Substantia nigra (tissue), 51 donors: ENCODE measurements at places on chromosomes 6 and 20.

DNA sequence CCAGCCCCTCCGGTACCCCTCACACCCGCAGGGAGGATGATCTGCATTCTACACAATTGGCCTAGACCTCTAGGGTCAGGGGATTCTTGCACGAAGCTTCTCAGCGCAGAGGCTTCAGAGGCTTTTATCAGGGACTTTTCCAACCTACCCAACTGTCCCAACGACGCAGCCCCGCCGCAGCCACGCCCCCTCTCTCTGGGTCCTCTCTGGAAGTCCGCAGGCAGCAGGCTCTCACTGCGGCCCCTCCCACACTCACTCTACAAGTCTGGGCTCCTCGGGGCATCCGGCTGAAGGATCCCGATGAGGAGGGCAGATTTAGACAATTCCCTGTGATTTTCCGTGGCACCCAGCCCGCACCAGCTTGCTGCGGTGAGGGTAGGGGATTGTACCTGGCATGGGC, 227.7 kb upstream of the RNF24 start:
- DNase-seq: no peak

DNA sequence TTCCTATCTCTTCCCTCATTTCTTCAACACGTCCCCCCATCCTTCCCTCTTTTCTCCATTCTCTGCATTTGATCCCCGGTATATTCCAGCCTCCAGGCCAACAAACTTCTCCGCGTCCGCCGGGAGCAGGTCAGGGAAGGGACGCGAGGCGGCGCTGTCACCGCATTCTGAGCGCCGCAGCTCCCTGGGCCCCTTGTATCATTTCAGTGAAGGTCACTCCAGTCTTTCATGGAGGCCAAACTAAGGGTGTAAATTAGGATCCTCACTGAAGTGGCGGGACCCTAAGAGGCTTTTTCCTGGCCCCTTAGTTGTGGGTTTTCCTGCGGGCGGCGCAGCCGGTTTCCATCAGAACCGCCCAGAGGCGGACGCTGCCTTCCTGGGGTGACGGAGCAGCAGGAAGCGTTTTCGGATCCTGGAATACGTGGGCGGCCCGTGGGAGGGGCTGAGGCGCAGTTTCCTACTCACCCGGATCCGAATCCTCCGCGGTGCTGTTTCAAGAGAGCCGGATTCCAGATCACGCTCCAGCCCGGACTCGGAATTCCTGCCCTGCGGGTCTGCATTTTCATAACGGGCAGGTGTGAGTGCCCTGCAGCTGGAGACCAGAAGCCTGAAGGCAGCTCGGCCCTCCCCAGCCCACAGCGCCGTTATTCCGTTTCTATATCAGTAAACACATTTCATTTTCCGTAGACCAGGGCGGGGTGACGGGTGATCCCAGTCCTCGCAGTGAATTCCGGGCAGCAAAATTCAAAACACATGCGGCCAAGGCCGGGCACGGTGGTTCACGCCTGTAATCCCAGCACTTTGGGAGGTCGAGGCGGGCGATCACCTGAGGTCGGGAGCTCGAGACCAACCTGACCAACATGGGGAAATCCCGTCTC, 3.6 kb upstream of the MICA start:
- peak; percentile 73 for DNase-seq

DNA sequence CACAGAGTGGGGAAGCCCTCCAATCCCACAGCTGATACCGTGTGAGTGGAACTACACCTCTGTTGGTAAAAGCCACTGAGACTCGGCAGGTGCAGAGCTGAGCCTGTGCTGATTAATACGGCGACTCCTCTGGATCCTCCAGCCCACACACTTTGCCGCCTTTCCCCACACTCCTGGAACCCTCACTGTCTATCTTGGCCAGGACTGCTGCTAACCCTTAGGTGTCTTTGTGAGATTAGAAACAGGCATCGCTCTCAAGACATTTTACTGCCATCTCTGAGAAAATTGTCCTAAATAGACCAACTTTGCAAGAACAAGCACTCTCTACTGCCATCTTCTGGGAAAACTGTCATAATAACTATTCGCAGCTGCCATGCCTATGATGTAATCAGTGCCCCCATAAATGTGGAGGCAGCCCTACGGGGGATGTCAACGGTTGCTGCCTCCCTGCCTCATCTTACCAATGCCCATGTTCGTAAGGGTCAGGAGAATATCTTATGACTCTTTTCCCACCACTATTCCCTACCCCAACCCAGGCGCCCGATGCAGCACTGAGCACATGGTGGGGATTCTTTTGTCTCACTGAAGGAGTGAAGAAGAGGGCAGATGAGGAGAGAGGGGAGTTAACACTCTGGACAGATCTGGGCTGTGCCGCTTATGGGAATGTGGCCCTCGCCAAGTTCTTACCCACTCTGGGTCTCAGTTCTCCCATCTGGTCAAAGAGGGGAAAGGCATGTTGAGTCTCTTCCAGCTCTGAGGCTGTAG, 26.1 kb upstream of the KCNB1 start:
- no peak for DNase-seq

GRCh38 chr6:40295251-40295950, 291.8 kb downstream of the LRFN2 start:
- no peak for DNase-seq

- DNase-seq: no peak
Observed at GRCh38 chr6:7139835-7140470, 32.2 kb downstream of the RREB1 start.

DNA sequence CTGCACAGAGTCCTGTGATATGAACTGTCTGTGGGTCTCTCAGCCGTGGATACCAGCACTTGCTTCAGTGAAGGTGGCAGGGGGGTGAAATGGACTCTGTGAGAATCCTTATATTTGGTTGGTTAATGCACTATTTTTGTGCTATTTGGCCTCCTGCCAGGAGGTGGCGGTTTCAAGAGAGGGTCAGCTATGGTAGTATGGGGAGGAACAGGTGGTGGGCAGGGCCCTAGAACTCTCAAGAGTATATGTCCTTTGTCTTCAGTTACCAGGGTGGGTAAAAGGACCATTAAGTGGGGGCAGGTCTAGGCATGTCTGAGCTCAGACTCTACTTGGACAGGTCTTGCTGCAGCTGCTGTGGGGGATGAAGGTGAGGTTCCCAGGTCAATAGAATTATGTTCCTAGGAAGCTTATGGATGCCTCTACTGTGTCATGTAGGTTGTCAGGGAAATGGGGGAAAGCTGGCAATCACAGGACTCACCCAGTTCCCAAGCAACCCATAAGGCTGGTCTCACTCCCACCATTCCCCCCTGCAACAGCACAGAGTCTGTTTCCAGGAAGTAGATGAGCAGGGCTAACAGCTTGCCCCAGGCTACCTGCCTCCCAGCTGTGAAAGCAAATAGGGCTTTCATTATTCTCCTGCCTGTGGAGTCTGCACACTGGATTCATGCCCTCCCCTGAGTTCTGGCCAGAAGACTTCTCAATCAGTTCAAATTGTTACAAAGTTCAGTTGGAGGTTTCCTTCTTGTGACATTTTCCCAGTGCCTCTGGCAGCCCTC, 56.8 kb upstream of the PHIP start:
- DNase-seq: no peak

DNA sequence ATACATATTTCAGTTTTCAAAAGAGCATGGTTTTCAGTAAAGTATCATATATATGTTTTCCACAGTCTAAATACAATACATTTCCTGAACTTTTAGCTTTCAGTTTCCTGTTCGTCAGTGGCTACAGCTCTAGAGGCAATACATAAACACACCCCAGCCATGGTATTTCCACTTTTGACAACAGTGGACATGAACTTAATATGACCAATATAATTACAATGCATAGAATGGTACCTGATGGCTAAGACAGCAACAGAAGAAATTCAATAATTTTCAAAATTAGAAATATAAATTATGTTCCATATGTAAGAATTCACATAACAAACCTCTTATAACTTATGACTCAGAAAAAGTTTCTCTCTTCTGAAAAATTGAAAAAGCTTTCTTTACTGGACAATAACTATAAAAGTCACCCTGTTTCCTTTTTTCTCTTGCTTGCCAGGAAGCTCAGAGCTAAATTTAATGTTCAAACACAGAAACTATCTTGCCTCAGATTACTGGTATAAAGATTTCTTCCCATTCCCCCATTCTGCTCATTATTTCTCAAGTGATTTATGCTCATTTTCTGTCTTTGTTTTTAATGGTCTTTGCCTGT, 19.2 kb downstream of the FKBP5 start:
- no peak for DNase-seq

GRCh38 chr6:11428371-11428770, 109.2 kb upstream of the TMEM170B start:
- no peak for DNase-seq

- peak; percentile 72 for DNase-seq
Observed at GRCh38 chr6:55578537-55579363, at the start of gene HMGCLL1. Gene HMGCLL1 (minus strand): TSS chr6:55579192. CDS start chr6:55579055, 137 bp downstream.

DNA sequence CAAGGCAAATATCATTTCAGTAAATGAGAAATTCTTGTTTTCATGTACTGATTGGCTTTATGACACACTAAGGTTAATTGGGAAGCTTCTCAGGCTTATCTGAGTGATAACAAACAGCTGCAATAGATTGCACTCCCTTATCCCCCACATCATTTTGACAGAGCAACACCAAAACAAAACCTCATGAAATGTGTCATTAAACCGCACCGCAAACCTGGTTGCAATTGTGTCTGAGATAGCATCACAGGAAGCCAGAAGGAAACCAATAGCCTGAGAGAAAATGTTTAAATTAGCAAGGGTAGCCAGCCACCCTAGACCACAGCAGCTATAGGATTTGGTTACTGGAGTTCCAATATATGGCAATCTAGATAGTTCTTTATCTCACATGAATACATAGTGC, 31.6 kb upstream of the LAMA4 start:
- no peak for DNase-seq

- DNase-seq: no peak
Observed at GRCh38 chr6:80357674-80358073, 251.2 kb downstream of the BCKDHB start.

DNA sequence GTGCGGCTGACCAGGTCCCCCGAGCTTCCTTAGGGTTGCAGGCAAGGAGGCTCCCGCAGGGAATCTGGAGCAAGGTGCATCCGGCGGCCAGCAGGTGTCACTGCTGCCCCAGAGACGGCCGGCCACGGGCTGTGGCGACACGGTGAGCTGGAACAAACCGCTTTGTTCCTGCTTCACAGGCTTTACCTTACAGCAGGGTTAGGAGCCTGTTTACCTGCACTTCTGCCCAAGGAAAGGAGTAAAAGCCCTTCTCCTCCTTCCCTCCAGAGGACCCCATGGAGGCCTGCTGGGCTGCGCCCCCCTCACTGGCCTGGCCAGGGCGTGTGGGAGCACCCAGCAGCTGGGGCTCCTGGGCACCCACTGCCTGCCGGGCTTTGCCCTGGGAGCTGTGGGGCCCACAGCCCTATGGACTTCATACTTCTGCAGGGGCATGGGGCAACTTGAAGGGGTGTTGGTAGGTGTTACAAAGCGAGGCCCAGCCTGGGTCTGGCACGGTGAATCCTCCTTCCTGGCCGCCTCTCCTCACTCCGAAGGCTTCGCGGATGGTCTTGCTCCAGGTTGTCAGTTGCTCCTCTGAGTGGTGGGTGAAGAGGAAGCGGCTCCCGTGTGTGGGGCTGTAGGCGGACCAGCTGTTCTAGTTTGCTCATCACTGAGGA, 88.4 kb downstream of the CDC5L start:
- DNase-seq: peak; percentile 77

GRCh38 chr6:52389626-52390360, 27.8 kb downstream of the PAQR8 start:
- no peak for DNase-seq

- no peak for DNase-seq
Observed at GRCh38 chr6:104710543-104711335, 149.0 kb downstream of the HACE1 start.

DNA sequence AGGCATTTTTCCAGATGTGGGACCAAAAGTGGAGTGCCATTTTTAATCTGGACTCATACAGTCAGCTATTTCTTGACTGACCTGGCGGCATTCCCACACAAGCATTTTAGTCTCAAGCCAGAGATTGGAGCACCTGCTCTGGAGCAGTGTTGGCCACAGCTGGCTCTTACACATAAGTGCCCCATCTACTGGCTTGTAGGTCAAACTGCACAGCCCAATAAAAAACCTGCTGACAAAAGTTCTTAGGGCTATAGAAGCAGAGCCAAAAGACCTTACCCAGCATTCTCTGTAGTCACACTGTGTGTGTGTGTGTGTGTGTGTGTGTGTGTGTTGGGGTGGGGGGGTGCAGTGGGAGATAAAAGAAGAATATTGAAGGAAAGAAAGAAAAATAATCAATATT, 38.6 kb upstream of the SENP6 start:
- no peak for DNase-seq

GRCh38 chr6:122381494-122382265, 17.8 kb upstream of the HSF2 start:
- peak; percentile 3 for DNase-seq

DNA sequence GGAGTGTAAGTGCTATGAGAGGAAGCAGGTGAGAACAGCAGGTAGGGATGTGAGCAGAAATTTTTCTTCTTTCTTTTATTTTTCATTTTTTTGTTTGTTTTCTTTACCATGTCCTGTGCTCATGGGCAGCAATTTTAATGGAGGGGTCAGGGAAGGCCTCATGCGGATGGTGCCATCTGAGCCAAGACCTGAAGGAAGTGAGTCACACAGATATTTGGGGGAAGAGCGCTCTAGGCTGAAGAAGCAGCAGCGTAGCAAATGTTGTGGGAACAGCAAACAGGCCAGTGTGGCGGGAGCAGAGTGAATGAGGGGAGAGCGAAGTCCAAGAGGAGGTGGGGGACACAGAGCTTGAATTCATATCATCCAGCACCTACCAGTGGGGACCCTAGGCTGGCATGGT, 12.7 kb downstream of the SPDEF start:
- DNase-seq: no peak

GRCh38 chr6:33974471-33974870, 170.7 kb upstream of the MLN start:
- no peak for DNase-seq

DNA sequence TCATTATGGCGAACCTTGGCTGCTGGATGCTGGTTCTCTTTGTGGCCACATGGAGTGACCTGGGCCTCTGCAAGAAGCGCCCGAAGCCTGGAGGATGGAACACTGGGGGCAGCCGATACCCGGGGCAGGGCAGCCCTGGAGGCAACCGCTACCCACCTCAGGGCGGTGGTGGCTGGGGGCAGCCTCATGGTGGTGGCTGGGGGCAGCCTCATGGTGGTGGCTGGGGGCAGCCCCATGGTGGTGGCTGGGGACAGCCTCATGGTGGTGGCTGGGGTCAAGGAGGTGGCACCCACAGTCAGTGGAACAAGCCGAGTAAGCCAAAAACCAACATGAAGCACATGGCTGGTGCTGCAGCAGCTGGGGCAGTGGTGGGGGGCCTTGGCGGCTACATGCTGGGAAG, 22.5 kb upstream of the PRND start:
- DNase-seq: no peak

DNA sequence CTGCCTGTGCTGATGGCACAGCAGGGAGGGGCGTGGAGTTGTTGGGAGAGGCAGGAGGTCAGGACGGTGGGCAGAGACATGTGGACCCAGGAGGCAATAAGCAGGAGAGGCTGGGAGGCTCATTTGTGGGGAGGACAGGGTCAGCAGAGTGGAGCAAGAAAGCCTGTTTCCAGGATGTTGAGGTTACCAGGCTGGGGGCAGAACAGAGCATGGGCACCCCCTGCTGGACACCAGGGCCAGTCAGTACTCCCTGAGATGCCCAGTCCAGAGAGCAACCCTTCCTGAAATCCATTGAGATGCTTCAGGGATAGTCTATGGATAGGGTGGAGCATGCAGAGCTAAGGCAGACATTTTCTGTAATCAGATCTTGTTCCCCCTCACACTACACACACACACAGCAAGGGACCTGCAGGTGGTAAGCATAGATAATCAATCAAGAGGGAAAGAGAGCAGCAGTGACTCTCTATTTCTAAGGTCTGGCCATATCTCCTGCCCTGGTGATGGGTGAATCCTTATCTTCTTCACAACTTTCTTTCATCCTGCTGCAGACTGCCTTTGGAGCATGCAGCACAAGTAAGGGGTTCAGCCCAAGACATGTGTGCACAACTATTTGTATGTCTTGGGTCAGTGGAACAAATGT, 41.7 kb downstream of the MOCS1 start:
- DNase-seq: peak; percentile 72
